ENCODE measurements at places on chromosomes 11 and 22.
A peak's percentile ranks its signal among the peaks of the same experiment; 100 is the strongest.

DNA sequence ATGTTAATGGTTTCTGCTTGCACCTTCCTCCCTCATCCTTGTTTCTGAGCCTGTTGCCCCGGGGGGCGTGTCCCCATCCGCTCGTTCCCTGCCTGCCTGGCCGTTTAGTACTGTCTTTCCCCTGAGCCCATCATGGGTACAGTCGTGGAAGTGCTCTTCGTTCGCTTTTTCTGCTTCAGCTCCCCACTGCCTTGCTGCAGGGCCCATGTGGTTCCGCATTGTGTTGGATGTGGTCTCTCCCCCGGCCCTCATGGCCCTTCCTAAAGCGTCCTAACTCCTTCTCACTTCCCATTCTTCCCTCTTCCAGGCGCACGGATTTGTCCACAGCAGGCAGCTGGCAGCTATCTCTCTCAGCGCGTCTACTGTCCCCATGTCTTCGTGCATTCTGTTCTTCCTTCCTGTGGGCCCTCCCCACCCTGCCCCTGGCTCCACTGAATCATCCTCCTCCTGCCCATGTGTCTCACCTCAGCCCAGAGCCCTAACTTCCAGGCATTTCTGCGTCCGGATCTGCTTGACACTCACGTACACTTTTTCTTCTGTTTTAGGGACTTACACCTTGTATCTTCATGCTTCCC, 98.1 kb downstream of the ZBTB16 start:
- DNase-seq: no peak

DNA sequence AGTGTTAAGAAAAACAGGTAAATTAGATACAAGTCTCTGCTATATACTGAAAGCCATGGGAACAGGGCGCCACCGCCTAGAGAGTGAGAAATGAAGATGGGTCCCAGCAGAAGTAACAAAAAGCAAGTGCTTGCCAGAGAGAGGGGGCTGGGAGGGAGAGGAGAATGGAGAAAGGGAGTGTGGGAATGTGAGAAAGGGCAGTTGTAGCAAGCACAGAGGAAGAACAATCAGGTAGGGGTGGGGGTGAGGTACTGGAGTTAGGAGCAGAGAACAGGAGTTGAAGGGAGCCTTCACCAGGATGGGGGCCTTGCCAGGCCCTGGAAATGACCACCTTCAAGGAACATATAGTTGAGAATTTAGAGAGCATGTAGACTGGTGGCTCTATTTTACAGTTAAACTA, 66.8 kb downstream of the TCF20 start:
- DNase-seq: no peak

DNA sequence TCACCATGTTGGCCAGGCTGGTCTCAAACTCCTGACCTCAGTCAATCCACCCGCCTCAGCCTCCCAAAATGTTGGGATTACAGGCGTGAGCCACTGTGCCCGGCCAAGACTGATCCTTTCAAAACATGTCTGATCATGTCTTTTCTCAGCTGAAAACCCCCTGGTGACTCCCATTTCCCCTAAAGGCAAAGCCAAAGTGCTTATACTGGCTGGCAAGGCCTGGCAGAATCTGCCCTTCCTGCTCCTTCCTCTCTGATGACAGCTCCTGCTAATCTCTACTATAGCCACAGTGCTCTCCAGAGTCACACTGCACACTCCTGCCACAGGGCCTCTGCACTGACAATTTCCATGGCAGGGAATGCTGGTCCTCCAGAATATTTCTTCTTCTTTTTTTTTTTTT, 2.6 kb upstream of the MCHR1 start:
- no peak for DNase-seq

GRCh38 chr22:50304528-50305392, 2.7 kb downstream of the PLXNB2 start:
- DNase-seq: no peak

- no peak for DNase-seq
These were observed 23.2 kb upstream of the BIRC3 start for GRCh38 chr11:102293873-102294601.

GRCh38 chr11:10861799-10862198, 3.9 kb upstream of the ZBED5 start:
- DNase-seq: no peak

DNA sequence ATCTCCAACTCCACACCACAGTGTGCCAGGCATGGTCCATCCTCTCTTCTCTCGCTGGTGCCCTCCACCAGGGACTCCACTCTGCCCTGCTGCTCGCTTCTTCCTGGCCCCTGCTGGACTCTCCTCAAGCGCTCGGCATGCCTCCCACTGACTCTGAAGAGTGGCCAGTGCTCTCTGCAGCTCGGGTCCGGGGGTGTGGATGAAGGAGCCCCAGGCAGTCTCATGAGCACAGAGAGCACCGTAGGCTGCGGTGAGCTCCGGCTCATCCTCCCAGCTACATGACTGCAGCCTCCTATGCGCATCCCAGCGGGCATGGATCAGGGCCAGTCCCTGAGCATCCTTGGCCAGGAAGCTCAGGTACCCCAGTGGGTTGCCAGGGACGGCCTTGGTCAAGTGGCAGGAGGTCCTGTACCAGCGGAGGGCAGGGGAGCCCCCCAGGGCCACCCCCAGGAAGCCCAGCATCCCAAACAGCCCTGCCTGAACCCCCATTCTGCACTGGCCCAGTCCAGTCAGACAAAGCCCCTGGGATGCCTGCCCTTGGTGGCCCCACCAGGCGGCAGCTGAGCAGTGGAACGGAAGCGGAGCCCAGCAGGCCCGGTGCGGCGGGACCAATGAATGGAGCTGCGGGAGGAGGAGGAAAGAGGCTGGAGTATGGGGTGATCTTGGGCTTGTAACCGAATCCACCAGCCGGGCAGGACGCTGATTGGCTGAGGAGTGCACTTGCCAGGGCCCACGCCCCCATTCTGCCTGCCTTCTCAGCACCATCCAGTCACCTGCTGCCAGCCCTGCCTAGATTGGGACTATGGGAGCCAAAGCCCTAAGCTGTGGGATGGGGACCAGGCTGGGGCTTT, at the start of gene PLA2G3:
Gene PLA2G3 (minus strand): TSS at position 643 of the 851 bp plus-strand sequence. CDS start 154 bp downstream, at position 489.
- peak; percentile 74 for DNase-seq

- peak; percentile 53 for DNase-seq
These were observed 44.5 kb downstream of the NECTIN1 start for GRCh38 chr11:119684361-119685110.

GRCh38 chr11:24400059-24400665, 96.7 kb upstream of the LUZP2 start:
- no peak for DNase-seq

- DNase-seq: no peak
These were observed 29.1 kb downstream of the PPFIA1 start for GRCh38 chr11:70299636-70300035.

GRCh38 chr11:118415739-118416068, 14.3 kb downstream of the ATP5MG start:
- no peak for DNase-seq

DNA sequence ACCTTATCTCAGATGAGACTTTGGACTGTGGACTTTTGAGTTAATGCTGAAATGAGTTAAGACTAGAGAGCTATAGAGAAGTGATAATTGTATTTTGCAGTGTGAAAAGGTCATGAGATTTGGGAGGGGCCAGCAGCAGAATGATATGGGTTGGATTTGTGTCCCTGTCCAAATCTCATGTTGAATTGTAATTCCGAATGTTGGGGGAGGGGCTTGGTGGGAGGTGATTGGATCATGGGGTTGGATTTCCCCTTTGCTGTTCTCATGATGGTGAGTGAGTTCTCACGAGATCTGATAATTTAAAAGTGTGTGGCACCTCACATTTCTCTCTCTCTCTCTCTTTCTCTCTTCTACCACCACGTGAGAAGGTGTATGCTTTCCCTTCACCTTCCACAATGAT, 777.8 kb upstream of the LUZP2 start:
- DNase-seq: no peak

GRCh38 chr22:37428649-37429586, 1.6 kb upstream of the ELFN2 start:
- DNase-seq: no peak

GRCh38 chr11:36367806-36368680, 72.0 kb downstream of the PRR5L start:
- no peak for DNase-seq

DNA sequence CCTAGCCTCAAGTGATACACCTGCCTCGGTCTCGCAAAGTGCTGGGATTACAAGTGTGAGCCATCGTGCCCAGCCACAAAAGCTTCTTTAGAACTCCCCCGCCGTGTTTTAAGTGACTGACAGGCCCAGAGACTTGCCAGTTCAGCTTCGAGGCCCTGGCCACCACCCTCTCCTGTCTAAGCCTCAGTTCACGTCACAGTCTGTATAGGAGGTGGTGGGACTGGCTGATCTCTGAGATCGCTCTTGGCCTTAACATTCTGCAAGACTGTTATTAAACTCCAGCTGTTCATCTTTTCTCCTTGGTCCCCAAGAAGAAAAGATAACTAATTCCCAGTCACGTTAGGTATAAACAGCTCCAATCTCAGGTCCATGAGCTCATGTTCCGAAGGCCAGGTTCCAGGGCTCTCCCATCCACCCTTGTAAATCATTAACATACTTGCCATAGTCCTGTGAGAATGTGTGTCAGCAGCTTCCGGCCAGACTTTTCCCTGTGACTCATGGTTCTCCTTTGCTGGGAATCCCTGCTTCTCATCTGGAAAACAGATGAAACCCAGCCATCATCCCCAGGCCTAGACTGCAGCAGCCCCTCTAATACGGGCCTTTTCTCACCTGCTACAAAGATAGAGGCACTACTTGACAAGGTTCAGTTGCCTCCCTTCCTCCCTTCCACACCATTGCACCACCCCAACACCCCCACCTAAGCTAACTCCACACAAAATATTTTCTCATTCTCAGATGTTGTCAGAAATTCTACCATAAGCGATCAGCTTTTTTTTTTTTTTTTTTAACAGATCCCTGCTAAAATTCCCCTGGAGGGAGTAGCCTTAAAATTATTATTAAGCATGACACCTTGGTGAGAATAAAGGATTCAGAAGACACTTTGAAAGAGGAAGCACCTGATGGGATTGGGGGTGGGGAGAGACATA, 5.6 kb upstream of the KIAA0930 start:
- DNase-seq: no peak

- no peak for DNase-seq
These were observed 5.7 kb upstream of the HINFP start for GRCh38 chr11:119115484-119116234.

DNA sequence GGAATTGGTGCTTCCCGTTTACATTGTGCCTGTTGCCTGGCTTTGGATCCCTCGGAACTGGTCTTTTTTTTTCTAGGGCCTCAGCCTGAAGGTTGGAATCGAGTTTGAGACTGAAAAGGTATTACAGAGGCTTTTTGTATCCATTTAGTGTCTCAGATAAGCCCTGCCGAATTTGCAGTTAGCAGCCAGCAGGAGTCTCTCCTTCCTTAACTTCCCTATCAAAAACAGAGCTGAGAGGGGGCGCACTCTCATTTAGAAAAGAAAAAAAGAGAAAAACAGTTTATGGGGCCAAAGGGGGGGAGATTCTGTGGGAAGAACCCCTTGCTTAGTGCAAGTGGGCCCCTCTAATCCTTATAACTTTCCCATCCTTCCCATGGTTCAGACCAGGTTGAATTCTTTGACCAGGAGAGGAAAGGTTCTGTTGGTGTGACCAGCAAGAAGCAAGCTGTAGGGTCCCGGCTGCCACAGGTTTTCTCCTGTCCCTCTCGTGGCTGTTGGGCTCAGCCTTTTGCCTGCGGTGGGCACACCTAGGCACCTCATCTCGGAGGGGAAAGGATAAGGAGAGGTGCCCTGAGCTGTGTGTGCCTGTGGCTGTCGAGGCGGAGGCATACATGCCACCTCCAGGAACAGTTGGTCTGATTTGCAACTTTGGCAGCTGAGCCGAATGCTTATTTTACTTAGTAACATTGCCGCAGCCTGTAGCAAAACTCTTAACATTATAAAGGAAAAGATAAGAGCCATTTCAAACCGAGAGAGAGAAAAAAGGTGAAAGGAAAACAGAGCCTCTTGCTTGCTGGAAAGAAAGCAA, 565.0 kb upstream of the CNTN5 start:
- no peak for DNase-seq

DNA sequence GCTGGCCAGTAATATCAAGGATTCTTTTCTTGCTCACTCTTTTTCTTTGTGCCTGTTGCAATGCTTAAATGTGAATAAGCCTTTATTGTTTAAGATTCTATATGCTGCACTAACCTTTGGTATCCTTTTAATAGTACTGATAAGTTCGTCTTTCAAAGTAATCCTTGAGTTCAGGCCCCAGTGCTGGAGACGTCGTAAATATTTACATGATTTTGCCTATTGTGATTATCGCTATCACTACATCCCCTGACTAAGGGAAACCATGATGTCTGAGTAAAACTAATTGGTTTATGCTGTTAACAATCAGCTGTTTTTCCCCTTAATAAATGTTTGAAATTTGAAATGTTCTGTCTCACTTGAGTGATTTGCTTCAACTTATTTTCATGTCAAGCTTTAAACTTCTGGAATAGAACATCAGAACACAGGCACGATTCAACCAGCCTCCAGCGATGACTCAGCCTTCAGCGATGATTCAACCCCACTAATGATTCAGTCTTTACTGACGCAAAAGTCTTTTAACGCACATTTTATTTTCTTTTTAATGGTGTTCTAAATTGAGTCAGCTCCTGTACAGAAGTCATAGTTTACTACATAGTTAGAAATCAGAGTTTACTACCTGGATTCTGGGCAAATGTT, 3.9 kb downstream of the HTATIP2 start:
- peak; percentile 17 for DNase-seq

DNA sequence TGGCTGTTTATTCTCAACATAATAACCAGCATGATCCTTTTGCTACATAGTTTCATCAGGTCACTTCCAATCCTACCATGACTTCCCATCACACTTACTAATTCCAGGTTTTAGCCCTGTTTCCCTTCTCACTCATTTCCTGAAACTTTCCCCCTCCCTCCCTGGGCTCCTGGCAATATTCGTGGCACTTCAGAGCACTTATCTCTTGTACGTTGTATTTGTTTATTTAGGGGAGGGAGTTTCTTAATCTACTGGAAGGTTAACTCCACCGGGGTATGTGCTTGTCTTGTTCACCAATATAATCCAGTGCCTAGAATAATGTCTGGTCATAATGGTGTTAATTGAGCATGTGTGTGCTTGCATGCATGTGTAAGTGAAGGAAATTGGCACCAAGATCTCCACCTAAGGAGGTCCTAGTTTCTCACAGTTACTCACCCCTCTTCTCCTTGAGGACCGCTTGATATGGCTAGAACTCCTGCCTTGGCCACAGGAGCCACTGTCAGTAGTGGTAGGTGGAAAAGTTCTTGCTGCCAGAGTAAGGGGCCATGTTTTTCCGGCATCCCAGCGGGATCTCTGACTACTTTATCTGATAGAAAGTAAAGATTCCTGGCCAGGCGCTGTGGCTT, 11.7 kb downstream of the EIF3L start:
- no peak for DNase-seq

GRCh38 chr11:45147891-45148675, 1.6 kb downstream of the PRDM11 start:
- DNase-seq: no peak

DNA sequence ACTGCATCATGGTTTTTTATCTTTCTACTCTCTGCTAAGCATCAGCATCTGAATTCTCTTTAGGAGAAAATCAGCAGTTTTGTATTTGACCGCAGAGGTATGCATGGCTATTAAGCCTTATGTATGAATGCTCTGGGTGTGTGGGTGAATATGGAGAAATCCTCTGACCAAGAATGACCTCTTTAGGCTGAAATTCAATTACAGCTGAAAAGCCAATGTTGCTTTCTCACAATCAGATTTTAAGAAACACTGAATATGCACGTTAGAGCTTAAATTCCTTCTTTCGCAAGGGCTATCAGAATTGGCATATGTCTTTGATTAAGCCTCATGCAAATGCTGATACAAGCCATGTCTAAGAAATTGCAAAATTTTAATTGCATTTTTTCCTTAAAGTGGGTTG, 43.2 kb downstream of the ARHGAP42 start:
- DNase-seq: no peak
